Esophagus muscularis mucosa (tissue), 4 donors: ENCODE measurements at places on chromosomes 1 and 21.
A peak's percentile ranks its signal among the peaks of the same experiment; 100 is the strongest.

DNA sequence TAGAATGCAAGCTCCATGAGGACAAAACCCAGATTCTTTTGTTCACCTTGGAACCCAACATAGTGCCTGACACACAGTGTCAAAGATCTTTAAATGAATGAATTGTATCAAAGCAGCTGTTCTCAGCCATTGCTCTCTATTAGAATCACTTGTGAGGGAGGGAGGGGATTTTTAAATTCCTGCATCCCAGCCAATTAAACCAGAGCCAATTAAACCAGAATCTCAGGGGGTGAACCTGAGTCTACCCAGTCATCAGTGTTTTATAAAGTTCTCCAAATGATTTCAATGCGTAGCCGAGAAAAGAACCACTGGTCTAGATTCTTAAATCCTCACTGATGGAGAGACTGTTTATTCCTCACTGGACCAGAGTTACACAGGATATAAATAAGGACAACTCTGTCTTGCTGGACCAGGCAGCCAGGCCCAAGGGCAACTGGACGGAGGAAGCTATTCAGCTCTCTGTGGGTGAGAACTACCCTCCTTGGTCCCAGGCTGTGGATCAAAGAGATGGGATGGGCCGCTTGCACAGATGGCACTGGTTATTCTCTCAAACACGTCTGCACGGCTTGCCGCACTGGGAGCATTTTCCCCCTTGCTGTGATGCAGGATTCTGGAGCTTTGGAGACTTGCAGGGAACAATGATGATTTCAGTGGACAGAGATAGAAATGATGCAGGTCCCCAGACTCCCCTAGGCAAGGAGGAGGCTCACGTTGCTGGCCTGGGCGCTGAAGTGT, 20.0 kb upstream of the CDCA8 start:
- DNase-seq: no peak
- H3K4me1 ChIP-seq: peaks cover 7% of the 10 kb centered on the region
- H3K27me3 ChIP-seq: no peaks in the 10 kb centered on the region
- H3K27ac ChIP-seq: no peak overlapping the region
- H3K4me3 ChIP-seq: no peak overlapping the region

DNA sequence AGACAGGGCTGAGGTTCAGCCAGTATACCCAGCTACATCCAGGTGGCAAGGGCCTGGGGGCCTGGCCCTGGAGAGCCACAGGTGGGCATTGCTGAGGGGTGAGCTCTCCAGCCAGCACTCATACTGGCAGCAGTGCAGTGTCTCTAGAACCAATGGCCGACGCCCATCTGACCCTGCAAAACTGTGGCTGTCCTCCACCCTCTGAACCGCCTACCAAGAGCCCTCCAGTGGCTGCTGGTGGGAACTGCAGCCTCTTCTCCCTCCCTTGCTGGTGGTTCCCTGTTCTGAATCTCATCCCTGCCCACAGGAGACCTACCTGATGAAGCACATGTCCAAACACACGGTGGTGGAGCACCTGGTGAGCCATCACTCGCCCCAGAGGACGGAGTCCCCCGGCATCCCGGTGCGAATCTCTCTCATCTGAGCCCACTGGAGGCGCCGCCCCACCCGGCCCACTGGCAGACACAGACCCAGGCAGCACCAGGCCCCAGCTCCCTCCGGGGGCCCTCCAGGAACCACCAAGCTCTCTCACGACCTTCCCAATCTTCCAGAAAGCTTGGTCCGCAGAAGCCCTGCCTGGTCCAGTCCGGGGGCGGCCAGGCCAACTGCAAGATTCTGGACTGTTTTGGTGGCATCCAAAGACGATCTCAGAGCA, 22.1 kb downstream of the A3GALT2 start:
- no peak overlapping the region for H3K4me3 ChIP-seq
- no peaks in the 10 kb centered on the region for H3K27me3 ChIP-seq
- H3K4me1 ChIP-seq: peaks cover 51% of the 10 kb centered on the region
- DNase-seq: no peak
- peaks cover 47% of the 10 kb centered on the region for H3K36me3 ChIP-seq

DNA sequence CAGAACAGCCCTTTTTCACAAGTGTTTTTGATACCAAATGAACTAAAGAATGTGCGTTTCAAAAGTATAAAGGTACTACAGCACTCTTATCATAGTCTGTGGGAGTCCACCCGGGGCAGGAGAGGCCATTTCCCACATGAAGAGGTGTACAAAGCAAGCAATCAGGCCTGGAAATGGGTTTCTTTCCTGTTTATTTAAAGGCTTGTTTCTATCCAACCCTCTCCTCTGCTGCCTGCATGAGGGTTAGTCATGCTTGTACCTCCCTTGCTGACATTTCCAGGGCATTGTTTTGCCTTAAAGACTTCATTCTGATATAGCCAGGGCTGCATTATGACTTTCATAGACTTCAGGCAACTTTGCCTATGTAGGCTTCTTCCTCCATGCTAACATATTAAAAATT, 11.6 kb downstream of the SELP start:
- peak; percentile 42 for DNase-seq
- H3K4me1 ChIP-seq: no peaks in the 10 kb centered on the region
- H3K4me3 ChIP-seq: no peak overlapping the region
- no peaks in the 10 kb centered on the region for H3K27me3 ChIP-seq
- H3K27ac ChIP-seq: no peak overlapping the region

GRCh38 chr1:20477348-20478056, 8.5 kb downstream of the CAMK2N1 start:
- DNase-seq: no peak
- no peak overlapping the region for H3K4me3 ChIP-seq
- no peak overlapping the region for H3K27ac ChIP-seq

- no peak overlapping the region for H3K4me3 ChIP-seq
- no peaks in the 10 kb centered on the region for H3K36me3 ChIP-seq
- peaks cover 12% of the 10 kb centered on the region for H3K4me1 ChIP-seq
- H3K27ac ChIP-seq: no peak overlapping the region
- no peak for DNase-seq
Observed at GRCh38 chr1:81824759-81825158, 24.0 kb downstream of the ADGRL2 start.

- H3K27ac ChIP-seq: no peak overlapping the region
- no peaks in the 10 kb centered on the region for H3K36me3 ChIP-seq
- H3K4me1 ChIP-seq: no peaks in the 10 kb centered on the region
- H3K27me3 ChIP-seq: no peaks in the 10 kb centered on the region
- no peak overlapping the region for H3K4me3 ChIP-seq
Observed at GRCh38 chr1:87279966-87280535, 48.6 kb upstream of the LMO4 start.

GRCh38 chr1:27455139-27455811, 34.7 kb downstream of the WASF2 start:
- DNase-seq: no peak
- H3K4me3 ChIP-seq: no peak overlapping the region
- no peaks in the 10 kb centered on the region for H3K36me3 ChIP-seq
- H3K27me3 ChIP-seq: no peaks in the 10 kb centered on the region
- peak overlapping the region; percentile 0 for H3K27ac ChIP-seq
